ENCODE measurements at places on chromosomes 11 and 22.
A peak's percentile ranks its signal among the peaks of the same experiment; 100 is the strongest.

DNA sequence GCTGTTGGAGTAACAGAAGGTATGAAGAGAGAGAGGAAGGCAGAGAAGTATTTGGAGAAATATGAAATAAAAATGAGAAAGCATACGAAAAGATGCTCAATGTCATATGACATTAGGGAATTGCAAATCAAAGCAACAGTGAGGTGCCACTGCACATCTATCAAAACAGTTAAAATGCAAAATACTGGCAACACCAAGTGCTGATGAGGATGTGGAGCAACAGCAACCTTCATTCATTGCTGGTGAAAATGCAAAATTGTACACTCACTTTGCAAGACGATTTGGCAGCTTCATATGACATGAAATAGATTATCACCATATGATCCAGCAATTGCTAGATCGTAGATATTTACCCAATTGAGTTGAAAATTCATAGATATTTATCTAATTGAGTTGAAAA, 9.4 kb upstream of the SPDYC start:
- no peak for DNase-seq

GRCh38 chr22:19463491-19464469, 15.2 kb downstream of the UFD1 start:
- DNase-seq: no peak

- no peak for DNase-seq
Observed at GRCh38 chr11:70694371-70694770, 296.0 kb downstream of the CTTN start.

GRCh38 chr22:43376765-43377547, 33.8 kb upstream of the SCUBE1 start:
- peak; percentile 41 for DNase-seq

GRCh38 chr22:33242078-33242477, 183.9 kb upstream of the SYN3 start:
- DNase-seq: no peak

DNA sequence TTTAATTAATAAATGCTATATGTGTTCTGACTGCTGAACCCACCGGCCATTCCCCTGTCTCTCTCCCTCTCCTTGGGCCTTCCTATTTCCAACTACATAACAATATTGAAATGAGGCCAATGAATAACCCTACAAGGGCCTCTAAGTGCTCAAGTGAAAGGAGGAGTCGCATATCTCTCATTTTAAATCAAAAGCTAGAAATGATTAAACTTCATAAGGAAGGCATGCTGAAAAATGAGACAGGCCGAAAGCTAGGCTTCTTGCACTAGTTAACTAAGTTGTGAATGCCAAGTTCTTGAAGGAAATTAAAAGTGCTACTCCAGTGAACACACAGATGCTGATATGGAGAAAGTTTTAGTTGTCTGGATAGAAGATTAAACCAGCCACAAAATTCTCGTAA, 109.2 kb downstream of the TSPAN18 start:
- DNase-seq: no peak

- DNase-seq: no peak
Observed at GRCh38 chr11:765802-766091, 11.5 kb downstream of the GATD1 start.

Data from CD4-positive, alpha-beta T cell treated with Interferon gamma for 1 hour (primary cell).